Body of pancreas (tissue), 4 donors: ENCODE measurements at places on chromosomes 3 and 15. TPM values are rescaled to one million over a fixed set of nuclear protein-coding genes. Genes with fewer than 3 reads are reported as not detected.

The GPR149 gene
- not detected for total RNA-seq

GRCh38 chr3:45462522-45463265 lies 74.3 kb downstream of the LARS2 start:
- H3K27ac ChIP-seq = no peak overlapping the region
- DNase-seq = no peak
- no peak overlapping the region for H3K4me3 ChIP-seq
- H3K4me1 ChIP-seq = no peaks in the 10 kb centered on the region
- no peaks in the 10 kb centered on the region for H3K27me3 ChIP-seq

- no peaks in the 10 kb centered on the region for H3K36me3 ChIP-seq
- peaks cover 65% of the 10 kb centered on the region for H3K4me1 ChIP-seq
- no peak overlapping the region for H3K4me3 ChIP-seq
Measured at GRCh38 chr15:62854420-62855084, 188.0 kb upstream of the TPM1 start.

DNA sequence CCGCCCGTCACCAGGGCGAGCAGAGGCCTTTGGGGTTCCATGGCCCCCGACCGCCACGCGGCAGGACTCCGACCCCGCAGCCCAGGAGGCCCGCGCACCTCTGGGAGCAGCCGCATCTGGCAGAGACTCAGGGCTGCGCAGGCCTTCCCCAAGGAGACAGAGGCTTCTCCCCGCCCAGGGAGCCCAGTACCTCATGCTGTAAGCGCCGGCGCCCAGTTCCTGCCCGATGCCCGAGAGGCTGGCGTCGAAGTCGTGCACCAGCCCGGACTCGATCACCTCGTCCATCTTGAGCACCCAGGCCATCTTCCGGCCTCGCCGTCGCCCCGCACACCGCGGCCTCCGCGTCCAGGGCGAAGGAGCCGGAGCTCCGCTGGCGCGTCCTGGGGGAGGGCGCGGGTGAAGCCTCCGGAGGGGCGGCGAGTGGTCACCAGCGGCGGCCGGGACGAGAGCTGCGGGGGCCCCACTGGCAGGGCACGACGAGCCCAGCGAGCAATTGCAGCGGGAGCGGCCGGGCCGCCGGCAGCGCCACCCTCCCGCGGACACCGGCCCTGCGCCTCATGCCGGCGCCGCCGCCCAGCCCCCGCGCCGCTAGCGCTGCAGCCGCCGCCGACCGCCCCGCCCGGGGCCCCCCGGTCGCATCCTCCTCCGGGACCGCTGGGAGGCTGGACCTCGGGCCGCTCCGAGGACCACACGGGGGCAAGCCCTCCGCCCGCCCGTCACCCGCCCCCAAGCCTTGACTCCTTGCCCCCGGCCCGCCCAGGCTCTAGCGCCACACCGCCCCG lies 468 bp downstream of the UBP1 start:
- no peaks in the 10 kb centered on the region for H3K27me3 ChIP-seq
- peak overlapping the region; percentile 68 for H3K4me3 ChIP-seq
- H3K36me3 ChIP-seq = no peaks in the 10 kb centered on the region
- peak overlapping the region; percentile 98 for H3K27ac ChIP-seq

The FSIP1 gene
- not detected for total RNA-seq

The LINGO1 gene
- 0.78 TPM for total RNA-seq

The CCDC12 gene
- 67.2 TPM for total RNA-seq

- no peak overlapping the region for H3K27ac ChIP-seq
- no peak overlapping the region for H3K4me3 ChIP-seq
- no peak for DNase-seq
- peaks cover under 1% of the 10 kb centered on the region for H3K4me1 ChIP-seq
- H3K36me3 ChIP-seq = peaks cover 44% of the 10 kb centered on the region
Measured at GRCh38 chr15:41476416-41477048, 17.1 kb upstream of the ITPKA start.

GRCh38 chr3:38343797-38344594 lies 2.6 kb upstream of the XYLB start:
- H3K27me3 ChIP-seq = no peaks in the 10 kb centered on the region
- no peaks in the 10 kb centered on the region for H3K36me3 ChIP-seq
- no peak for DNase-seq
- H3K27ac ChIP-seq = no peak overlapping the region

DNA sequence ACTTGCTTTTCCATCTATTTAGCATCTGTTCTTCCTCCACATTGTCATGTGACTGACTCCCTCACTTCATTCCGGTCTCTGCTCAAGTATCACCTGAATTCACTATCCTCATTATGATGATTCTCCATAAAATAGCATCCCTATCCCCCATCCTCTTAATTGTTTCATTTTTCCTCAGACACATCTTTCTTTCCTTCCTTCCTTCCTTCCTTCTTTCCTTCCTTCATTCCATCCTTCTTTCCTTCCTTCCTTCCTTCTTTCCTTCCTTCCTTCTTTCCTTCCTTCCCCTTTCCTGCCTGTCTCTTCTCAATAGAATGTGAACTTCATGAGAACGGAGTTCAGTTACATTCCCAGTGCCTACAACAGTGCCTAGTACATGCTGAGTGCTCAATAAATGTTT lies 32.6 kb upstream of the MTHFS start:
- no peaks in the 10 kb centered on the region for H3K27me3 ChIP-seq
- H3K4me3 ChIP-seq = no peak overlapping the region
- H3K36me3 ChIP-seq = no peaks in the 10 kb centered on the region
- peaks cover 2% of the 10 kb centered on the region for H3K4me1 ChIP-seq
- no peak overlapping the region for H3K27ac ChIP-seq
- DNase-seq = no peak

GRCh38 chr3:14740983-14741382 lies 66.0 kb downstream of the C3orf20 start:
- DNase-seq = no peak
- no peak overlapping the region for H3K27ac ChIP-seq
- no peak overlapping the region for H3K4me3 ChIP-seq
- peaks cover 4% of the 10 kb centered on the region for H3K27me3 ChIP-seq

GRCh38 chr3:6097556-6097955 lies 763.4 kb upstream of the GRM7 start:
- no peaks in the 10 kb centered on the region for H3K36me3 ChIP-seq
- H3K4me3 ChIP-seq = no peak overlapping the region
- no peaks in the 10 kb centered on the region for H3K4me1 ChIP-seq
- no peak overlapping the region for H3K27ac ChIP-seq
- H3K27me3 ChIP-seq = no peaks in the 10 kb centered on the region

- no peaks in the 10 kb centered on the region for H3K4me1 ChIP-seq
- H3K4me3 ChIP-seq = no peak overlapping the region
- H3K36me3 ChIP-seq = no peaks in the 10 kb centered on the region
- H3K27me3 ChIP-seq = no peaks in the 10 kb centered on the region
- peak; percentile 93 for DNase-seq
- no peak overlapping the region for H3K27ac ChIP-seq
Measured at GRCh38 chr3:196609343-196609775, 30.1 kb upstream of the NRROS start.

DNA sequence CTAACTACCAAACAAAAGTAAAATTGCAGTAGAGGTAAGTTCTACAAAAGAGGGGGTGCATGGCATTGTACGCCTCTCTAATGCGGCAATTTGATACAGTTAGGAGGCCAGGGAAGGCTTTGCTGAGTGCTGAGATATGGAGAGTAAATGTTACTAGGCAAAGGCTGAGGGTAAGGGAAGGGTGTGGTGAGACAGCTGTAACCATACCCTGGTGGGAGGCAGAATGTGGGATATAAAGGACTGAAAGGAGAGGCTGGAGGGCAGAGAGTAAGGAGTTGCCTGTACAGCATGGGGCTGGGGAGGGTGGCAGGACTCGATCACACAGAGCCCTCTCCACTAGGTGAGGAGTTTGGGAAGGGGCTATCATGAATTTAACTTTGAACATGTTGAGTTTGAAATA lies 106.3 kb downstream of the PDCD6IP start:
- H3K36me3 ChIP-seq = no peaks in the 10 kb centered on the region
- no peak overlapping the region for H3K4me3 ChIP-seq
- no peak for DNase-seq
- no peak overlapping the region for H3K27ac ChIP-seq

GRCh38 chr15:66950114-66950513 lies 115.3 kb upstream of the SMAD3 start:
- no peaks in the 10 kb centered on the region for H3K36me3 ChIP-seq
- DNase-seq = no peak
- no peak overlapping the region for H3K4me3 ChIP-seq
- H3K4me1 ChIP-seq = no peaks in the 10 kb centered on the region
- no peak overlapping the region for H3K27ac ChIP-seq
- H3K27me3 ChIP-seq = no peaks in the 10 kb centered on the region

The MED12L gene
- 0.78 TPM for total RNA-seq

DNA sequence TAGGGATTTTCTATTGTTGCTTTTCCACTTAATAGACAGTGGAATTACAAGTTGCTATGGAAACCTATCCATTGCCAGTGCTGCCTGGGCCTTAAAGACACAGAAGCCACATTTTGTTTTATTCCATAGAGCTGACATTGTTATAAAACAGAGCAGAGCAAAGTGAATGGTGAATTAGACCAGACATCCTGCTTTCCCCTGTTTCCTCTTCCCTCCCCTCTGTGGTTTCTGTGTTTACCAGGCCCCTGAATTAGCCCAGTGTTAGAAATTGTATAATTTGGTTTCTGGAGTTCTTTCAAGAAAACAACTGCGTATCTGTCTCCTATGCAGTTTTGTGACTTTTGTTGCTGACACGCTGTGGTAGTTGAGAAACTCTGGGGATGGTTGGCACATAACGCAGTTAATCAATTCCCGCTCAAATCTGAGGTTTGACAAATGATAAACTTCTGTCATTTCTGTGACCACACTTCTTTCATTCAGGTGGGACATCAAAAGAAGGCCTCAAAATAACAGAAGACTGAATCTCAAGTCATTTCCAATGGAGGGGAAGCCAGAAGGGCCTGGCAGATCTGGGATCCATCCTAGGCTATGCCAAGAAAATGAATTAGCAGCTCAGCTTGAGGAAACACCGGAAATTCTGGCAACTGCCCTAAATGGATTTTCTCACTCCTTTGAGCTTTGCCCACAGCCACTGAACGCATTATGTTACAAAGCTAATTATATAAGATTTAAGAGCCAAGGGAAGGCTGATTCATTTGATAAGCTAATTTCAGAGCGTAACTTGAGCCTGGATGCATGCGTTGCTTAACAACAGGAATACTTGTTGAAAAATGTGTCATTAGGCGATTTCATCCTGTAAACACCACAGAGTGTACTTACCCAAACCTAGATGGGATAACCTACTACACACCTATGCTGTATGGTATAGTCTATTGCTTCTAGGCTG lies 46.9 kb downstream of the NR1D2 start:
- H3K4me1 ChIP-seq = no peaks in the 10 kb centered on the region
- no peaks in the 10 kb centered on the region for H3K36me3 ChIP-seq
- no peaks in the 10 kb centered on the region for H3K27me3 ChIP-seq
- no peak for DNase-seq

DNA sequence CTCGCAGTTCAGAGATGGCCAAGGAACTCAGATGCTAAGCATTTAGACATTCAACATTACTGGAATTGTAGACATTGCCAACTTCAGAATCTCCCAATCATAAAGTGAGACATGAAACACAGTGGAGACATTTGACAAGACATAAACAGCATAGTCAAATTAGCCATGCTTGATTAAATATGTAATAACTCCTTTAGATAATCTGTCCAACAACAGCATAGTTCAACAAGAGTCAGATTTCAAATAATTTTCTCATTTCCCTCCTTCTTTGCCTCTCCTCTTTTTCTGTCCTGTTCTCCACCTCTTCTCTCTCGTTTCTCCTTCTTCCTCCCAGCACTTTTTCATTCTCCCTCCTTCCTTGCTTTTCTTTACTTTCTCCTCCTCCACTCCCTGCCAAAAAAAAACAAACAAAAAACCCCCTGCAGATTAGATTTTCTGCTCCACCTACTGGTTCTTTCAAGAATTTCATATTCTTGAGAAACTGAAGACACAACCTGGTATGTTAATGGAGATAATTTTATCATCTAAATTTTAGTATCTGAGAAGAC lies 20.2 kb downstream of the CPOX start:
- H3K4me3 ChIP-seq = no peak overlapping the region
- DNase-seq = no peak
- H3K4me1 ChIP-seq = no peaks in the 10 kb centered on the region
- no peaks in the 10 kb centered on the region for H3K36me3 ChIP-seq
- no peaks in the 10 kb centered on the region for H3K27me3 ChIP-seq
- H3K27ac ChIP-seq = no peak overlapping the region

GRCh38 chr3:10534066-10534465 lies 28.7 kb upstream of the ATP2B2 start:
- H3K4me1 ChIP-seq = no peaks in the 10 kb centered on the region
- DNase-seq = no peak
- H3K4me3 ChIP-seq = no peak overlapping the region
- H3K27ac ChIP-seq = no peak overlapping the region
- no peaks in the 10 kb centered on the region for H3K27me3 ChIP-seq
- H3K36me3 ChIP-seq = no peaks in the 10 kb centered on the region

- no peak overlapping the region for H3K27ac ChIP-seq
- H3K36me3 ChIP-seq = no peaks in the 10 kb centered on the region
- no peak overlapping the region for H3K4me3 ChIP-seq
- H3K27me3 ChIP-seq = no peaks in the 10 kb centered on the region
- no peak for DNase-seq
- peaks cover 16% of the 10 kb centered on the region for H3K4me1 ChIP-seq
Measured at GRCh38 chr3:188021502-188022040, 132.4 kb upstream of the LPP start.

- H3K4me3 ChIP-seq = no peak overlapping the region
- no peak overlapping the region for H3K27ac ChIP-seq
- H3K4me1 ChIP-seq = no peaks in the 10 kb centered on the region
- DNase-seq = peak; percentile 81
- no peaks in the 10 kb centered on the region for H3K36me3 ChIP-seq
Measured at GRCh38 chr3:5426094-5426883, 238.8 kb downstream of the EDEM1 start.

DNA sequence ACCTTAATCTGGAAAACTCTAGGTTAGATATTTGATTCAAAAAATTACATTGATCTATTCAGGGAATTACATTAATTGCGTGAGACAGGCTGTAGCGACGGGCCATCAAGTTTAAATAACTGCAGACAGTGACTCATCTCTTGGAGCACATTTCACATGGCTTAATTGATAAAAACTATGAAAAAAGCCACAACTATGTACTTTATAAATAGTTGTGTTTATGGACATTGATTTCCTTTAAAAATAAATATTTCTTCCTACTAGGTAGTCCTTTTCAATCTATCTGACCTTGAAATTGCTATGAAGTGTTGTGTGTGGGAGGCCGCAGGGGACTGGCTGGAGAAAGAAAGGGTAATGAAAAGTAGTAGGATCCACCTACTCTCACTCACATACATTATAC lies 157.8 kb downstream of the IL1RAP start:
- no peak overlapping the region for H3K27ac ChIP-seq
- no peak overlapping the region for H3K4me3 ChIP-seq
- no peaks in the 10 kb centered on the region for H3K36me3 ChIP-seq
- H3K27me3 ChIP-seq = no peaks in the 10 kb centered on the region
- no peak for DNase-seq

The GOLGA8J gene
- total RNA-seq = not detected

The GATA2 gene
- total RNA-seq = 11.7 TPM
